ENCODE measurements at places on chromosomes 11 and 22.

DNA sequence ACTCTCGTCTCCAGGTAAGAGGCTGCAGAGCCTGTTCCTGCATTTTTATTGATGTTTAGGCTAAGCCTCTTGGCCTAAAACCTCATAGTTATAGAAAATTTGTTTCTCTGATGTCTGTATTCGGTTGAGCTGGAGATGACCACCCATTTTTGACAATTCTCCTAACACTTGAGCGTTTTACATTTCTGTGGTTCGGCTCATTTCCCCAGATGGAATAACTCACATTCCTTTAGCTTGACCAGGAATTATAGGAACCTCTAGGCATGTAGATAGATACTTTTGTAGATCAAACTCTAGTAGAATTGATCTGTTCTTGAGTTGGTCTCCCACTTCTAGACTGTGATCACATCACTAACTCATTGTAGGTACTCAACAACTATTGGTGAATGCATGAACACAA, 172.6 kb upstream of the CADM1 start:
- peak; percentile 19 for DNase-seq

- no peak for DNase-seq
These were observed 32.6 kb downstream of the IGLL5 start for GRCh38 chr22:22920104-22920654.

DNA sequence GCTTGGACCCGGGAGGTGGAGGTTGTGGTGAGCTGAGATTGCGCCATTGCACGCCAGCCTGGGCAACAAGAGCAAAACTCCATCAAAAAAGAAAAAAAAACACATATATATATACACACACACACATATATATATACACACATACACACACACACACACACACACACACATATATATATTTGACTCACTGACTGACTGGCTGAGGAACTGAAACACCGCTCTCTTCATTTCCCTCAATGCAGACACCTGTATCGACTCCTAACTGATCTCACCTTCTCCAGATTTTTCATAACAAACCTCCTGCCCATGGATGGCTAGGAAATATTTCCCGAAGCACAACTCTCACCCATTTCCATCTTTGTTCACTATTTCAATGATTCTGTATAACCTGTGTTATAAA, 140.7 kb upstream of the ANO3 start:
- no peak for DNase-seq

DNA sequence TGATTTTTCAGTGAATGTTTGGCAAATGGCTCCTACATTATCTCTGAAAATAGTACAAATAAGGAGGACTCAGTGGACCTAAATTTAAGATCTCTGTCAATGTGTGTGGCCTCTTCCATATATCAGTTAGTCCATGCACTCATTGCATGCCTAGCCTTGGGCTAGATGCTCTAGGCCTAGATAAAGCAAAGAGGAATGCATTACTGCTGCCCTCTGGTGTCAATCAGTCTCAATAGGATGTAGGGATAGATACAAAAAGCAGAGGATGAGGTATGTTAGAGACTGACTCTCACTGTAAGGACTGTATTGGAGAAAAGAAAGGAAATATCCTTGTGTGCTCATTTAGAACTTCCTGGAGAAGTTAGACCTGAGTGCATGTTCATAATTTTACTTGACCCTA, 42.0 kb downstream of the MS4A2 start:
- DNase-seq: peak; percentile 77

GRCh38 chr11:61635304-61635703, 44.9 kb upstream of the DAGLA start:
- no peak for DNase-seq

- no peak for DNase-seq
These were observed 49.7 kb downstream of the LIF start for GRCh38 chr22:30196880-30197336.

- DNase-seq: no peak
These were observed 81.0 kb upstream of the LRRC55 start for GRCh38 chr11:57100638-57101331.

- peak; percentile 68 for DNase-seq
These were observed 91.5 kb downstream of the ABTB2 start for GRCh38 chr11:34266090-34266912.

DNA sequence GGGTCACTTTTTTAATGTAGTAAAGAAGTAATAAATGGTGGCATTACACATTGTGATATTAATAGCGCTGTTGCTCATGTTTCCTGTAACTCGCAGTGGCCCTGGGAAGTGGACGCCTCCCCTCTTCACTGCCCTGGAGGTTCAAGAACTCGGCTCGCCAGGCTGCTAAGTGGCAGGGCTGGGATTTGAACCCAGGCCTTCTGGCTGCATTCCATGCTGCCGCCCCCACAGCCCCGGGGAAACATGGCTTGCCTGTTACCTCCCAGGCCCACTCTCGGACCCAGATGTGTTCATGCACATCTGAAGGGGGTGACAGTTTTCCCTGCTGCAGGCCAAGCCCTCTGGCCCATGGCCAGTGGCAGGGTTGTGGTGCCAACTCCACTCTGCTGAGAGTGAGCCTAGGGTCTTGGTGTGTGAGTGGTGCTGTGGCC, 25.0 kb upstream of the MGAT3 start:
- DNase-seq: no peak
